ENCODE measurements at places on chromosomes 2 and 18. TPM values are rescaled to one million over a fixed set of nuclear protein-coding genes. Genes with fewer than 3 reads are reported as not detected.
A peak's percentile ranks its signal among the peaks of the same experiment; 100 is the strongest.

The ATP8B1 gene
- polyA plus RNA-seq, result 35.0 TPM

The MEP1B gene
- 0.18 TPM for polyA plus RNA-seq

The REG3A gene
- not detected for polyA plus RNA-seq

The UGT1A8 gene
- polyA plus RNA-seq, result not detected

The PROKR1 gene
- 0.40 TPM for polyA plus RNA-seq

The SLC5A7 gene
- 1.3 TPM for polyA plus RNA-seq

The CPLX4 gene
- polyA plus RNA-seq, result 0.13 TPM

DNA sequence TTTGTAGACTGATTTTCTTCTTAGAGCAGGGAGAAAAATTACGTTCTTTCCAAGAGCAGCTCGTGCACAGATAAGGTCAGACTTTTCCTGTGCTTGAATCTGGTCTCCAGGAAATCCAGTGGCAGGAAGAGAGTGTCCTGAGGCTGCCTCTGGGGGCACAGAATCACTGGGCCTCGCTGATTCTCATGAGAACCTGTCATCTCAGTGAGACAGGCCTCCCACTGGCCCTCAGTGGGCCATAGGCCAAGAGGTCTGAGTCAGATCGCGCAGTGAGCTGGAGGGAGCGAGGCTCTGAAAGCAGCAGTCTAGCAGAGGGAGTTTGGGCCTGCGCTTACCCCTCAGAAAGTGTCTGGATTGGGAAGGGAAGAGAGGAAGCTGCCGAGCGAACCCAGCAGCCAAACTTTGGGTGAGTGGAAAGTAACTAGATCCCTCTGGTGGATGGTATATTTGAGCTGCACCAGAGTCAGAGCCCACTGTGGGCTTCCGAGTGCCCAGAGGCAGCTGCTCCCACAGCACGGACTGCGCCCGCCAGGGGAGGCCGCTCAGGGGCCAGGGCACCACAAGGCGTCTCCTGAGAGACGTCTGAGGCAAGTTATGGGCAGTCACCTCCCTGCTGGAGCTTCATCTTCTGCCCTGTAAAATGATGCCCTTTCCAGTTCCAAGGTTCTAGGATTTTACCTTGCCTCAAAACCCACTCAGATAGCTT is 8.2 kb downstream of the GDF7 start:
- no peak for DNase-seq

DNA sequence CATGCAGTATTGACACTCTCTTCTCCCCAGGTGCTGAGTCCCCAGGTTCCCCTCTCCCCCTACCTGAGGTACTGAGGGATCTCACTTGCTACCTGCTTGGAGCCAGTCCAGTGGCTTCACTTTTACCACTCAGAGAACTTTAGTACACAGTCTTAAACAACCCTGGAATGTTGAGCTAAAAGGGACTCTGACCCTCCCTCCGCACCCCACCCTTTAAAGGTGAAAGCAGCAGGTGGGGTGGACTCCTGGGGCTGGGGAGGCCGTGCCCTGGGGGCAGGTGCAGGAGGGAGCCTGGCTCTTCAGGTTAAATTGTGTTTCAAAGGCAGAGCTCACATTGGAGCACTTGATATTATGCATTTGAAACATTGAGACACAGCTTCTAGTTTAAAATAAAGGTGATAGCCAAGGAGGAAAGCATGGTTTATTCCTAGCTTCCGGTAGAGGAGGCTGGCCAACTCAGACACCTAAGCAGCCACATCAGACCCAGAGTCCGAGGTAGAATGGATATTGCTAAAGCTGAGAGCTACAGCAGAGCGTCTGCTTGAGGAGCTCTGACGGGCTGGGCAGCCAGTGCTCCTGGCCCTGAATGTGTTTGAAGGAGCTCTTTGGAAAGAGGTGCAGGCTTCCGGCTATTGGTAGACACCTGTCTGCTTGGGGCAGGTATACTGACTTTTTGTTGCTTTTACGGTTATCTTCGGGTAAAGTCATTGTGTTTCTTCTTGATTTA is 196.4 kb downstream of the AGAP1 start:
- no peak for DNase-seq

- DNase-seq, result no peak
Observed at GRCh38 chr18:7743256-7743655, 176.1 kb downstream of the PTPRM start.

GRCh38 chr2:98487806-98488189 is 43.1 kb downstream of the INPP4A start:
- DNase-seq, result no peak

DNA sequence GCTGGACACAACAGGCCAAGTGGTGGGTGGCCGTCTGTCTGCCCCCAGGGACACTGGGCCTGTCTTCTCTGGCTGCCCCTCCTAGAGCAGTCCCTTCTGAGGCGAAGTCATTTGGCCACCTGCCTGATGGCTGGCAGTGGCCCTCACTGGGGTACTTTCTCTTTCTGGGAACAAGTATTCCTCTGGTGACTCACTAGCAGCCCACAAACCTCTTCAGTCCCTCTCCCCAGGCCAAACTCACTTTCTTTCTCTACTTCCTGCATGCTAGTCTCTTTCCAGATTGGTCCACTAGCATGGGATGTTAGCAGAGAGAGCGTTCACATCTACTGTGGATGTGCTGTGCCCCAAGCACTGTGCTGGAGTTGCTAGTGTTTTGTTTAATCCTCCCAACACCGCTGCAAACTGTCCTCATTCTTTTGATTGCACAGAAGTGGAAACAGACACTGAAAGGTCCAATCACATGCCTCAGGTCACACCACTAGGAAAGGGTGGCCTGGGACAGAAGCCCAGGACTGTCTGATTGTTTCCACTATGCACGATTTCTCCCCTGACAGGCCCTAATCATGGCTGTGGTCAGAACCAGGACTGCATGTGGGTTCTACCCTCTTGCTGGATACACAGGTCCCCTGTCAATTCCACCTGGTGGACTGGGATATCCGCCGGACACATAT is 5.2 kb downstream of the DYSF start:
- no peak for DNase-seq

DNA sequence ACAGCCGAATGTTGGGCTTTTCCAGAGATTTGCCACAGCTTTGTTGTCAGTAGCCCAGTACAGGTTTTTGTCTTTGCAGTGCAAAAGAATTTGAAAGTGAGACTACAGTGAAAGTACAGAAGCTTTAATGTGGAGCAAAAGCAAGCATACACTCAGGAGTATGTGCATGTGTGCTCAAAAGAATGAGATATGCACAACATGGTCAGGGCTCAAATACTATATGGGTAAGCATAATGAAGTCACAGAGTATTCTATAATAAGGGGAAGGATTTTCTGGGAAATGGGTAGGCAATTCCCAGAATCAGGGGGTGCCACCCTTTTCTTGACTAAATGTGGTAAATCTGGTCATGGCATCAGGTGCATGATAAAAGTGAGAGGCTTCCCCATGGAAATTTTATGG is 72.1 kb upstream of the SULT1C3 start:
- DNase-seq, result no peak

- DNase-seq, result no peak
Observed at GRCh38 chr2:145076085-145076484, 556.2 kb upstream of the ZEB2 start.

DNA sequence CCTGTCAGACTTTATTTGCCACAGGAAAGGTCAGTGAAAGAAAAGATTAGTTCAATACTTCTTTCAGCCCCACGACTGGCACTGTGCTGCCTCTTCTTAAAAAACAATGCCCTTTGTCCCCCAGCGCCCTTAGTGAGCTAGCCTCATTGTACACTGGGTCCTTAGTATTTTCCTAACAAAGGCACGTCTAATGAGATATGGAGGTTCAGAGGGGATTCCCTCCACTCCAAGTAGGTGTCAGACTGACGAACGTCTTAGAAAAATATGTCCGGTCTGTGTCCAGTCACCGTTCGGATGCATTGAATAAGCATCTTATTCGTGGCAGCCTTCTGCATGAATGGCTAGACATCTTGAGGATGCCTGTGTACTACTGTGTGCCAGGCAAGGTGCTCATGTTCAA is 1.1 kb downstream of the FECH start:
- DNase-seq, result no peak

DNA sequence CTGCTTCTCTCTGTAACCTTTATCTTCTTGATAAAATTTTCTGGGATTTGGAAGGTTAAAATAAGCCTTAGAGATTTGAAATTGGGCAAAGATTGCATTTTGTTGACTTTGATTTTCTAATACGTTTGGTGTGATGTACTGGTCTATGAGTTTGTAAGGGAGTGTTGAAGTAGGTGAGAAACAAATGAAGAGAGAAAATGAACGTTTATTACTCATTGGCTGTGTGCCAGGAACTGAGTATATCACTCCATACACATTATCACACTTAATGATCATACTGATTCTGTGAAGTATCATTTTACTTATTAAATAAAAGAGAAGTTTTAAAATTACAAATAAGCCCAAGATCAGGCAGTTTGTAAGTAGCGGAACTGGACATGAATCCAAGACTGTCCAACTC is 795.1 kb upstream of the ZEB2 start:
- no peak for DNase-seq

GRCh38 chr2:99711144-99711543 is 221.3 kb upstream of the REV1 start:
- DNase-seq, result no peak

GRCh38 chr2:129008055-129008880 is 689.6 kb upstream of the HS6ST1 start:
- DNase-seq, result no peak

DNA sequence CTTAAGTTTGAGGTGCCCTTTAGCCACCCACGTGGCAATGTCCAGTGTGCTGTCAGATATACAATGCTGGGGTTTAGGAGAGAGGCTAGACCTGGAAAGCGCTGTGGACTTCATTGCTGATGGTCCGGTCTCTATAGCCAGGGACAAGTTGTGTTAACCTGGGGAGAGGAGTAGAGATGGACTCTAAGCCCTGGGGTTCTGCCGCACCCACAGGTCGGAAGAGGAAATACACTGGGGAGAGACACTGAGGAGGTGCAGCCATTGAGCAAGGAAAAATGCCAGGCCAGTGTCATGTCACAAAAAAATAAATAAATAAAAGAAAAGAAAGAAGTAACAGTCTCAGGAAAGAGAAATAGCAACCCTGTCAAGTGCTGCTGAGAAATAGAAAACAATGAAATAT is 106.9 kb upstream of the CBLN2 start:
- no peak for DNase-seq

GRCh38 chr2:241507430-241508239 is 749 bp downstream of the STK25 start:
- peak; percentile 26 for DNase-seq

DNA sequence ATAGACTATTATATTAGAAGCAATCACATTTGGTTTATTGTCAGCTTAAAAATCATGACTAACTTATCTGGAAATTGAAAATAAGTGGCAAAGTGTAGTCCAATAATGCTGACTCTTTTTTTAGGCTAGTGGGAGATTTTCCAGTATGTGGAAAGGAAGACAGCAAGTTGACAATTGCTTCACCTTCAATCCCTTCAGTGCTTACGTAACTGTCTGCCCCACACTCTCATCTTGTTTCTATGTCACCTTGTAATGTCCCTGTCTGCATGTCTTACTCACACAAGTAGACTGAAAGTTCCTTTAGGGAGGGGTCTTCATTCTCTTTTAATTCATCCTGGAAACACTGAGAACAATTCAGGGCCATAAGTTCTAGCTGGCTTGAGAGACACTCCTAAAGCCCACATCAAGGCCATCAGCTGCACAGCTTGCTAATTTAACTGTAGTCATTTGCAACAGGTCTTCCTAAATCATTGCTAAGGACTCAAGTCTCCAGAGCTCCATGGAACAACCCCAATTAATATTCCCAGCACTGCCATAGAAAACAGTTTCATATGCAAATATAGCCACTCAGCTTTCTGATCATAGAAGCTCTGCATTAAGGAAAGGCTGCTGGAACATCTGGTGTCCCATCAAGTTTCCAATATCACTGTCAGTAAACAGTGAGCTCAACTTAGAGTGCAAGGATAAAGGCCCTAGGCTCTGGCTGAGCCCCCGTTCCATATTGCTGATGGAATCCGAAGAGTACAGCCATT is 230.5 kb downstream of the ETAA1 start:
- no peak for DNase-seq

- no peak for DNase-seq
Observed at GRCh38 chr2:8803658-8804379, 33.6 kb downstream of the KIDINS220 start.

GRCh38 chr2:205001300-205001966 is 456.2 kb downstream of the PARD3B start:
- DNase-seq, result no peak

GRCh38 chr2:241237949-241238371 is 49.5 kb downstream of the ANO7 start:
- DNase-seq, result no peak

- peak; percentile 88 for DNase-seq
Observed at GRCh38 chr18:59070181-59070912, 69.3 kb upstream of the SEC11C start.

DNA sequence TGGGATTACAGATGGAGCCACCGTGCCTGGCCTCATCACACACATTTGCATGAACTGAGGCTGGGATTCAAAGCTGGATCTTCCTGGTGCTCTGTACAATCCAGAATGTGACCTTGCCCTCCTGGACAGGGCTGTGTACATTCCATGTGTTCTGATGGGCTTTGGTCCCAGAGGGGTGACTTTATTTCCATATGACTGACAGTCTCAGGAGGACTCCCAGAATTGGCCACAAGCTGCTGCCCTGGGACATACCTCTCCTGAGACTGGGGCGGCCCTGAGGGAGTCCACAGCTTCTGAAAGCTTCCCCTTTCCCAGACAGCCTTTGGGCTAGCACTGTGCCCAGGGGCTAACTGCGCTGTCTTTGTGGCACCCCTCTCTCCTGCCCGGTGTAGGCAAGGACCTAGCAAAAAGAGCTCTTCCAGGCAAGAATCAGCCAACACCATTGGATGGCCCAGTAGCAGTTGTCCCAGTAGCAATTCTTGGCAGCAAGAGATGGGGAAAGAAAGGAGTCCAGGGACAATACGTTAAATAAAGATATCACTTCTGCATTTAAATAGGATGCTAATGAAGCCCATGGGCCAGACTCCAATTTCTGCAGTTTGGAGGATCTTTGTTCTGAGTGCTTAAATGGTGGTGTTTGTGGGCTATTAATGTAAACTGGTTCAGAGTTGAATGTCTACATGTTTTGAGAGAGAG is 26.4 kb upstream of the ZNF532 start:
- no peak for DNase-seq

DNA sequence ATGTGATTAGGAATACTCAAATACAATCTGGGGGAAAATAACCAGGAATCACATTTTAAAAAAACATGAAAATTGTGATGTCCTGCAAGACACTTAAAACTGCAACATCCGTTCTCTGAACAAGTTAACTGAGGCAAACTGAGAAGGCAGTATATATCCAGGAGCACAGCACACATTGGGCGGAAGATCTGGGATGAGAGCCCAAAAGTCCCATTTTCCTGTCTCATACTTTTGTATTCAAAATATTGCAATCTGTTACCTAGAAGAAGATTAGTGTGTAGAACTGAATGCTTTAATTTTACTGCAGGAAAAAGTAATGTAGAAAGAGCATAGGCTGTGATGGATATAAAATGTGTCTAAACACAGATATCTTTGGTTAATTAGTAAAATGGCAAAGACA is 276.8 kb upstream of the FANCL start:
- no peak for DNase-seq

GRCh38 chr2:65061146-65061909 is 5.1 kb downstream of the CEP68 start:
- DNase-seq, result no peak

DNA sequence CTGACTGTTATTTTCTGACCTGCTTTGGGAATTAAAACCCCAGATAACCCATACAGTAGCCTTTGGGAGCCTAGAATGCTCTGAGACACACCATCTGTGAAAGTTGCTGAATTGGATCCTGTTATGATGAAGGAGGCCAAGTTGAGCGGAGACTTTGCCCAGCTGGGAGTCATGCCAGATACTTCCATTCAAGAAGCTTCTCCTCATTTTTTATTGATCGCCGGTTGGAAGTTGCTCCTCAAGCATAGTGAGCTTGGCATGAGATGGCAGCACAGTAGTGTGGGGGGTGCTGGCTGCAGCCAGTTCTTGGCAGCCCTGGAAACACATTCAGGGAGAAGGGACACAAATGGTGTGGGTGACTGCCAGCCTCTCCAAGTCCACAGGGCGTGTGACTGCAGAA is 270.7 kb upstream of the NRP2 start:
- no peak for DNase-seq

All from left kidney (tissue), 8 donors.